CD4-positive, alpha-beta T cell treated with Interleukin-6 at 100 ng/mL for 8 hours (primary cell): ENCODE measurements at places on chromosomes 2 and 18.

GRCh38 chr2:71684226-71685072 lies 231.1 kb downstream of the DYSF start:
- no peak for DNase-seq

DNA sequence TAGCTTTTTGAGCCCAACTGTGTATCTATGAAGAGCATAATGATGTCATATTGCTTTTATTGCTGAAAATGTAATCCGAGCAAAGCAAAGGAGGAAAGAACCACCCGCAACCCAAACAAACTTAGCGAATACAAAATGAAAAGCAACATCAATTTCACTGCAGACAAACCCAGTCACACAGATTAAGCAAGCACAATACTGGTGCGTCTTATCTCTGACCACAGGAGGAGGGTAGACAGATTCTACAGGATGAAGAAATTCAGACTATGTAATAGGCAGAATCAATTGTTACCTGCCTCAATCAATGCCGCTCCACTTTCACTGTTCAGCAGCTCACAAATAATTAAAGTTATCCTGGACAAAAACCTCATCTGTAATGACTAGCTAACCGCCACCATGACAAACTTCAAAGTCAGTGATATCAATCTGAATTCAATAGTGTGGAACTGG lies 115.5 kb upstream of the SP3 start:
- no peak for DNase-seq

DNA sequence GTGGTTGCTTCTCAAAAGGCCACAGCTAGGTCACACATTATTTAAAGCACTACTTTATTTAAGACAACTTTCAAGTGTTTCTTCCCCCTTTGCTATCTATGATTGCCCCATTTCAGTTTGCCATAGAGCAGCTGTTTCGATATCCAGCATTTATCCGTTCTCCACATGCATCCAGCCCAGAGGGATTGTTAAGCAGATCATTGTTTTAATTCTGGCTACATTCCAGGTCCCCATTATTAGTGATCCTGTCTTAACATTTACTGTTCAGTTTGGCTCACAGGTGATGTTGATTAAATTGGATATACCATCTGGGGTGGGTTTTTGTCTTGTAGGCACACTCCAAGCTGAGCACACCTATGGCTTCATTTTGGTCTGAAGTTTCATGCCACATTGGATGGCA lies 638.7 kb downstream of the ZEB2 start:
- DNase-seq = no peak

DNA sequence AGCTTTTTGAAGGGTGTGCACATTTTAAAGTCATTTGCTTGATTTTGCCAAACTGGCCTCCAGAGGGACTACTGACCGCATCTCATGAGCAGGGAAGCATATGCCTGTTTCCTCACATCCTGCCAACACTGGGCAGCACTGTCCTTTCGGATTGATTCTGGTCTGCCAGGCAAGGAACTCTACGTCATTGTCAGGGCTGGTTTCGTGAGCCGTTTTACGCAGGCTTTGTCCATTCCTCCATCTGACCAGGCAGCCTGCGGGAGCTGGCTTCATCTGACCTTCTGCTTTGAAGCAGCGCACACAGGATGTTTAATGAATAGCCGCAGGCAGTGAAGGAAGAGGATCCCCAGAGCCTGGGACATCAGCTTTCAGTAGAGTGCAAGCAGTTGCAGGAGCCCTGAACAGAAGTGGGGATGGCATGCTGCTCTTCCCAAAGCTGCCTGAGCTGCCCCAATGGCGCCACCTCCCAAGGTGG lies 46.3 kb upstream of the SEMA4C start:
- DNase-seq = no peak

- DNase-seq = no peak
These were observed 38.7 kb downstream of the PXDN start for GRCh38 chr2:1705557-1706076.

DNA sequence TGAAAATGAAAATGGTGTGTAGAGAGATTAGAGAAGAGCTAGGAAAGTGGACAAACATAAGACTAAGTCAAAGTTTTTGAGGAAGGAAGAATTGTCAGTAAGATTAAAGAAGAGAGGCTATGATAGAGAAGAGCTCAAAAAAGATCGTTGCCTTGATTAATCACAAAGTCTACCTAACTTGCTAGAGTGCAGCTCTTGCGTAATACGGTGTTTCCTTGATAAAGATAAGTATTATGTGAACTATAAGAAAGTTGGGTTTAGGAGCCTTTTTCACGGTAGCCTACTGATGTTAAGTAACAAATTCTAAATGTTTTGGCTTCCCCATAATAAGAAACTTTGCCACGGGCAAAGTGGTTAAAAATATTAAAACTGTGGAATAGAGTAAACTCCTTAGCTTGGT lies 226.4 kb upstream of the NRXN1 start:
- DNase-seq = no peak

DNA sequence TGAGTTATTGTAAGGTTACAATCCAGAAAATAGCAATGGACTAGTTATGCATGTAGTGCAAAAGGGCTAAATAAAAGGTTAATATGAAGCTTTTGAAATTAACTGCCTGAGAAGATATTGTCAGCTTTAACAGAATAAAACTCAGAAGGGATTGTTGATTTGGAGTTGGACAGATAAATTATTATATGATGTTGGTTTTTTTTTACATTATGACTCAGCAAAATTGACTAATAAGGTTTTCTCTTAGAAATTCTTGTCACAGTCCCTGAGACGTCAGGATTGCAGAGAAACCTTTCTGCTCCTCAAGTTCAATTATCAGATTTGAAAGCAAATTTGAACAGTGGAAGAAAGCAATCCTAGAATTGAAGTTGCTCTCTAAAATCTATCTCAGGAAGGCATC lies 946.9 kb downstream of the CBLN2 start:
- no peak for DNase-seq
